ENCODE measurements at places on chromosomes 13 and 19.

DNA sequence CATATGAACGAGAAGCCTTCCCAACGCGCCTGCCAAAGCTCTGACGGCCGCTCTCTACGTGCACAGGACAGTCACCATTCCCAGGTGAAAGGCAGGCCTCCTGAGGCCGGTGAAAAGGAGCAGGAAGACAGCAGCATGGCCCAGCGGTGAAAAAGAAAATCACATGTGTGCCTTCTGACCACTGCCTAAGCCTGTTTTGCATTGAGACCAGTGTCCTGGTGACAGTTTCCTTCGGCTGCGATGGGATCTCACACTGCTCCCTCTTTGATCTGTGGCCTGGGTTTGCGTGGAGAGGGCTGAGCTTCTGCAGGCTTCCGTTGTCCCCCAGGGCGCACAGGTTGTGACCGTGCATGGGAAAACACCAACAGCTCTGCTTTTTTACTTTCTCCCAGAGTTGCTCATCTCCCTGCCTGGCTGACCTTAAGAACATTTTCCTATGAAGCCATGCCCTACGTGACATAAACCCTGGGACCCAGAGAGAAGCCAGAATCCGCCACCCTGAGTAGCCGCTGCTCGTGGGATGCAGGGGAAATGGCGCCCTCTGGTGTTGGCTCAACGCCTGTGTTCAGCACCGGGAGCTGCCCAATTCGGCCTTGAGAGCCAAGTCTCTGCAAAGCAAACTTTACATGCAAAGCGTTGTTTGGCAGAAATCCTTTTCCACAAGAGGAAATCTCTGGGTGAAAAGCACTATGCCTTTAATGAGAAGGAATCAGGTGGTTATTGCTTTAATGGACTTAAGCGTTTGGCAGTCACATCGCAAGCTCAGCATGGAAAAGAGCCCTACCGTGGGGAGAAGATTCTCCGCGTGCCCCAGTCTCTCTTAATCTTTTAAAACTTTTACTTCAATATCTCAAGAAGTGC is 112.2 kb upstream of the GPR12 start:
- no peak for DNase-seq

DNA sequence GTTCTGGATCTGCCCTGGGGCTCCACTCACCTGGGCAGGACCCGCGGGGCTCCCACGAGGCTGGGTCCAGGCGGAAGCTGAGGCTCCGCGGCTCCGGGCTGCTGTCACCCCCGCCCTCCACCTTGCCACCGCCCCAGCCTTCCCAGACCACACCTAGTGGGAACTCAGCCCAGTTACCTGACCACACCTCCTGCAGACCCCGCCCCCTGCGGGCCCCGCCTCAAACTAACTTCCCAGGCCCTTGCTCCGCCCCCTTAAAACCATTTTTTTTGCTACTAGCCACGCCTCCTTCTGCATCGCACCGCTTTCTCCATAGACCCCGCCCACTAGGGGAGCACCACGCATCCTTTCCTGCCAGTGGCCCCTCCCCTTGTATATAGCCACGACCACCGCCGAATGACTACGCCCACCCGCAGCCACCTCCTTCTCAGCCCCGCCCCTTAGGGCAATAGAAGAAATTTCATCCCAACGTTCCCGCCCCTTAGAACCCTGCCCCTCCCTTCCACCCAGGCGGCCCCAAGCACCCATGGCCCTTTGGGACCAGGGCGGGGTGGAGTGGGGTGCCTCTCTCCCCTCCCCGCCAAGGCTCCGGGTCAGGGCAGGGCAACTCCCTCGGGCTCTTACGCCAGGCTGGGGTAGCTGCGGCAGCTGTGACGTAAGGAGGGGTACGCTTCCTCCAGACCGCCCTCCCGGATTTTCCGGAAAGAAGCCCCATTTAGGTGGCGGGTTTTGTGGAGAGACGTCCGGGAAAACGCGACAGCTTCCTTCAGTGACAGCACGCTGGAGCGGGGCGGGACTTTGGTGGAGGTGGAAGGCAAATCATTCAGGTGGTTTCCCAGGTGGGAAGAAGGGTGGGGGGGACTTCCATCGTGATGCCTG is at the start of gene SH2D3A:
SH2D3A (minus strand) TSS at position 79 of the 879 bp plus-strand sequence. CDS start 3,687 bp downstream, outside the sequence.
- no peak for DNase-seq

- DNase-seq: no peak
These were observed 21.8 kb upstream of the NAXD start for GRCh38 chr13:110593430-110594130.

- DNase-seq: no peak
These were observed 24.4 kb downstream of the B3GLCT start for GRCh38 chr13:31224174-31224669.

- no peak for DNase-seq
These were observed 46.4 kb downstream of the RUBCNL start for GRCh38 chr13:46340631-46341111.

DNA sequence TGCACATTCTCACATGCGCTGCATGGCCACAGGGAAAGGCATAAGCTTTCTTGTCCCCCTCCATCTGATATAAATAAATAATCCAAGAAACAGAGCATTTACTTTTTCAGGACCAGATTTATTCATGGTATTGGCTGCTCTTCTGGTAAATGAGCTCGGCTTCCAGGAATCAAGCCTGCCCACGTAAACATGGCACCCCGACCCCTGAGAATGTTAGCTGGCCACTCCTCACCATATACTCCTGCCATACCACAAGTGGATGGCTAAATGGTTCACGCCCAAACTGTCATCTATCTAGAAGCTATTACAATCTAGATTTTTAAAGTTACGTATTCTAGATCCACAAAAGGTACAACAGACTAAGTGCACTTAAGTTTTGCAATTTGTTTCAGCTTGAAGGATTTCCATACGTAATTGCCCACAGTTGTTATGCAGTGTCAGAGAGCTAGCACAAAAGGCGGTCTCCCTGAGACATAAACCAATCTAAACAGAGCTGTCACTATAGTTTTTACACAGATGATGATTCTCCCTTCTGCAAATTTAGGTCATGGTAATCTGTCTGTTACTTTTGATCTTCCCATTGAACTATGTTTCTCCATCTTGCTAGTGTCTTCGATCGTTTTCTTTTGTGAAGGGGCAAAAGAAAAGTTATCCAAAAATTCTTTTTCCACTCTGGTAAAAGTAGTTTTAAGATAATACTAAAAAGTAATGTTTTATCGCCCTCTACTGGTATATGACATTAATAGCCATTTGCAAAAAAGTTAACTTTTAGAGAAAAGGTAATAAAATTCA is 16.2 kb upstream of the FOXO1 start:
- no peak for DNase-seq

DNA sequence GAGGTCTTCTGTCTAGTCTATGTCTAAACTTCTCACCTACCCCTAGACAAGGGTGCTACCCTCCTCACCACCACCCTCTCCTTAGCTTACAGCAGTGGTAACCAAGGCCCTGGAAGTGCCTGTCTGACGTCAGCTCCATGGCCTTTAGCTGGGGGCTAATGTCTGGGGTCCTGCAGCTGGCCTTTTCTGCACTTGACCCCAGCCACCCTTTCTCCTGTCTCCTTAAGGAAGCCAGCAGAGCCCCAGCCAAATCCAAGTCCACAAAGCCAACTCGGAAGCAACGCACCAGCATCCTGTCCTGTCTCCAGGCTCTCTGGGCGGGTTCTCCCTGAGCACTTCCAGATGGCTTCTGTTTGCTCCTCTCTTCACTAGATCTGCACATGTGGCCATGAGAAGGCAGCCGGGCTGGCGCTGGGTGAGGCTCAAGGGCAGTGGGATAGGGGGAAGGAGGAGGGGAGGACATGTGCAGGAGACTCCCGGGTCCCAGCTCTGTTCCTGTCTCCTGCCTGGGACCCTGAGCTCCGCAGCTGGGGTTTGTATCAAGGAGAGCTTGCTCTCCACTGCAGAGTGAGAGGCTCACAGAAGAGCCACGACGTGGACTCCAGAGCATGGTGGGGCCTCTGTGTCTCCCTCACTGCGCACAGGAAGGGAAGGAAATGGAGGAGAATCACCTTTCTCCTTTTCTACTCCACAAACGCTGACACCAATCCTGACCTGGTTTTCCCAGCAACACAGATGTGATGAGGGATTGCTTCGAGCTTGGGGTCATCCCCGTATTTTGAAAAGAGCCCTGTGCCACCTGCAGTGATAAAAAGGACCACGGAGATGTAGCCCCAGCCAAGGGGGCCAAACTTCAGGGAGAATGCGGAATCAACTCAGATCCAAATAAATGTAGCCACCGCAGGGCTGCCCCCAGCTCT is 204.2 kb downstream of the USP12 start:
- no peak for DNase-seq
